ENCODE measurements at places on chromosomes 11 and 22.

GRCh38 chr11:62981743-62982142 is 3.0 kb downstream of the SLC22A6 start:
- no peak for DNase-seq

GRCh38 chr11:32071811-32072210 is 19.1 kb upstream of the RCN1 start:
- no peak for DNase-seq

- DNase-seq = no peak
Measured at GRCh38 chr22:47209547-47210023, 447.1 kb downstream of the TBC1D22A start.

- DNase-seq = no peak
Measured at GRCh38 chr11:114075891-114076441, 16.5 kb downstream of the ZBTB16 start.

DNA sequence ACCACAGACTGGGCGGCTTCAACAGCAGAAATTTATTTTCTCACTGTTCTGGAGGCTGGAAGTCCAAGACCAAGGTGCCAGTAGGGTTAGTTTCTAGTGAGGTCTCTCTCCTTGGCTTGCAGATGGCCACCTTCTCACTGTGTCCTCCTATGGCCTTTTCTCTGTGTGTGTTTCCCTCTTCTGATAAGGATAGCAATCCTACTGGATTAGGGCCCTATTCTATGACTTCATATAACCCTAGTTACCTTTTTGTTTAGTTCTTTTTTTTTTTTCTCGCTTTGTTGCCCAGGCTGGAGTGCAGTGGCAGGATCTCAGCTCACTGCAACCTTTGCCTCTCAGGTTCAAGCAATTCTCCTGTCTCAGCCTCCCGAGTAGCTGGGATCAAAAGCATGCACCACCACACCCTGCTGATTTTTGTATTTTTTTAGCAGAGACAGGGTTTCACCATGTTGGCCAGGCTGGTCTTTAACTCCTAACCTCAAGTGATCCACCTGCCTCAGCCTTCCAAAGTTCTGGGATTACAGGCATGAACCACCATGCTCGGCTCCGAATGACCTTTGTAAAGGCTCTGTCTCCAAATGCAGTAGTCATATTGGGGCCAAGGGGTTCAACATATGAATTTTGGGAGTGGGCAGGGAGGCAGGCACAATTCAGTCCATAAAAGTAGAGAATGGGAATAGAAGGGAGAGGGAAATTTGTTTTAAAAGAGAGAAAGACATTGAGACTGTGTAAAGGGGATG is 25.5 kb upstream of the NNMT start:
- DNase-seq = no peak

- DNase-seq = no peak
Measured at GRCh38 chr11:129790106-129790505, 25.5 kb upstream of the TMEM45B start.

DNA sequence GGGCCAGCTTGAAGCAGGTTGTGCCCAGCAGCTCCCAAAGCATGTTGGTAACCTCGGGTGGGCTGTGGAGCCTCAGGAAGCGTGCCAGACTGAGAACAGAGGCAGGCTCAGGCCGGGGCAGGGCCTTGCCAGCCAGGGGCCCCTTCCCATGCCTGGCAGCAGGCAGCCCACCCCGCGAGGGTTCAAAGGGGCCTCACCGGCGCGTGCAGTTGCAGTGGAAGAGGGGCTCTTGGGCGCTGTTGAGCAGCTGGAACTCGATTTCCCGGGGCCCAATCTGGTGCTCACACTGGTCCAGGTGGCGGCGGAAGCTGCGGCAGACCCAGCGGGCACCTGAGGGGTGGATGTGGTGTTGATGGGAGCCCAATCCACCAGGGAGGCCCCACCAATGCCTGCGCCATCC is 3.6 kb downstream of the PLA2G3 start:
- no peak for DNase-seq

- DNase-seq = no peak
Measured at GRCh38 chr22:35425971-35426800, 26.2 kb downstream of the MCM5 start.

DNA sequence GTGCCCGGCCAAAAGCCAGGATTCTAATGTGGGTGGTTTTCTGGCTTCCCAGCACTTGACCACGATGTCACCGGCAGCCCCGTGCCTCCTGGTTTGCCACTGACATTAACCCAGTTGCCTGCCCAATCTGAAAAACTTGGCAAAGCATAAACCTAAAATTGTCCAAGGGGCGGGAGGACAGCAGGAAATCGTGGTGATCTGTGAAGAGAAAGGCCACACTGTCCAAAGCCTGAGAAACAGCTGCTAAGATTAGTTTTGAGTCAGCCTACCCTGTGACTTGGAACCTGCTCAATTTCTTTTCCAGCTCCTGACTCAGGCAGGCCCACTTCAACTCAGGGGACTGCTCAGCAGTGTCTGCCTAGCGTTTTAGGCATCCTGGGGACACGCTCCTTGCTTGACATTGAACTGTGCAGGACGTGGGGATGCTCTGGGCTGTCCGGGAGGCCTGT is 8.2 kb upstream of the F2 start:
- no peak for DNase-seq

- DNase-seq = no peak
Measured at GRCh38 chr11:13343067-13343466, 65.5 kb downstream of the BMAL1 start.

- DNase-seq = no peak
Measured at GRCh38 chr11:8739309-8739793, 56.8 kb downstream of the RPL27A start.

- no peak for DNase-seq
Measured at GRCh38 chr11:19519912-19520641, 192.6 kb upstream of the NAV2 start.

GRCh38 chr22:44348971-44349560 is 36.3 kb upstream of the SHISAL1 start:
- no peak for DNase-seq

DNA sequence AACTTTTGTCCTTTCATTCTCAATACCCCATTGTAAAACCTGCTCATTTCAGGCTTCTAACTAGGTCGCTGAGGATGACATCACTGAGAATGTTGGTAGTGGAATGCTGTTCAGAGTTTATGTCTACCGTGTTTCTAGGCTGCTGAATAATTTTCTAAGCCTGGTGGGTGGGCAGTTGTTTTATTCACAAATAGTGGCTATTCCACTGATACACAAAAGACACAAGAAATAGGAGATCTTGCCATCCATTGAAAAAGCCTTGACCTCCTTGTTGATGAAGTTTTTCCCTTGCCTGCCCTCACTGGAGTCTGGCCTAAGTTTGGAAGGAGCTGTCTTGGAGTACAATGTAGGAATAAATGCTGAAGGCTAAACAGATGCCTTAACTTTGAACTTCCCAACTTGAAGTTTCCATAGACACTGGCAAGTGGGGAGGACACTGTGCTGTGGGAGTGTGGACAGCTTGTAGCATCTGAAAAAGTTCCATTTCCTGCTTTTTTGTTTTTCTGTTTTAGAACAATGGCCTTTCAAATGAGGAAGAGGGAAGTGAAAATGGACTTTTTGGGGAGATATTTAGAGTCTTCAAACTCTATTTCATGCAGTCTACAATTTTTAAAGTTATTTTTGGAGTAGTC is 59.2 kb downstream of the TRIM44 start:
- DNase-seq = no peak

DNA sequence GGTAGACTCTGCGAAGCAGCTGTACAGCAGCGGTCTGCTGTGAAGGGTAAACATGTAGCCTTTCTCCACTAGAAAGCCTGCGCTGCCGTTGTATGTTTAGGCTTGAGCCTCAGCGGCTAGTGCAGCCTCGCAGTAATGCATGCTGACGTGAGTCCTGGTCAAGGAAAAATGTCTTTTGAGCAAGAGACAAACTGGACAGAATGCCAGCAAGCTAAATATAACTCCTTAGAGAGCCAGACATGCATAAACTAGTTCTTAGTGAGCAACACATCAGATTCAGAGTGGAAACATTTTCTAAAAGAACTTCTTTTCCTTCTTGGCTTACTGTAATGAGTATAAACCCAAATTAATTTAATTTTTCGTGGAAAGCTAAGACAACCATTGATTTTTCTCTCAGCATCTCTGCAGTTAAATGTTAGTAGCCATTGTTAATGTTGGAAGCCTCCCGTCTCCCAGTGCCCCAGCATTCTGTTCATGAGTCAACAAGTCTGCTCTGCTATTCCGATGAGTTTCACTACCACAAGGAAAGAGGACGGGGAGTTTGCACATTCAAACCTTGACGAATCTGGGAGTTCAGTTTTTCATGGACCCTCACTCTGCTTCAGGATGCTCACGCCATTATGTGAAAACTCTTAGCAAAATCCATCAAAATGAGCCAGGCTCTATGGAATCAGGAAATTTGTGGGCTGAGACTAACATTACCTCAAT is 51.4 kb downstream of the JAM3 start:
- DNase-seq = no peak

DNA sequence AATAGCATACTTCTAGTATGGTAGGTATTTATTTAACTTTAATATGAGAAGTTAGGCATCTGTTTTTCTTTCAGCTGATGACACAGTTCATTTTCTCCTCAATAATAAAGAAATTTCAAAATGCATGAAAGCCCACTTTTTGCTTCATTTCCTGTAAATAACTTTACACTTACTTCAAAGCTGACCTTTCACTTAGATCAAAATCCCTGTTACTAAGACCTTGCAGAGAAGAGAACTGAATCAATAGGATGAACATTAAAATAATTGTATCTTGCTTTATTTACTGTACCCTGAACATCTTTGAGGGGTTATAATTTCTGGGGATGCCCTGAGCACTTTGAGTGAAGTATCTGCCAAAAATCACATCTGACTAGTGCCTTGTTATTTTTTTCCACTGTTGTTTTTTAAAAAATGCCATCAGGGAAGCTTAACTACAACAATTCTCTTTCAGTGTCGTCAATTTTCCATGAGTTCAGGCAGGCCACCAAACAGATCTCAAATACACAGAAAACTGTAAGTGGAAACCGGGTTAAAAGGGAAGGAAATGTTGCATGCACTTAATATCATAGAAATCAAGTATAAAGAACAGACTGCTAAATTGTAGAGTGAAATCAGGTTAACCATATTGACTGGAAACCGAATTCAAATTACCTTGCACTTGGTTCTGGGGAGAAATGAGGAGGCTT is 206.2 kb downstream of the MAML2 start:
- DNase-seq = no peak

GRCh38 chr22:39098576-39098975 is 1.5 kb downstream of the APOBEC3H start:
- DNase-seq = no peak

DNA sequence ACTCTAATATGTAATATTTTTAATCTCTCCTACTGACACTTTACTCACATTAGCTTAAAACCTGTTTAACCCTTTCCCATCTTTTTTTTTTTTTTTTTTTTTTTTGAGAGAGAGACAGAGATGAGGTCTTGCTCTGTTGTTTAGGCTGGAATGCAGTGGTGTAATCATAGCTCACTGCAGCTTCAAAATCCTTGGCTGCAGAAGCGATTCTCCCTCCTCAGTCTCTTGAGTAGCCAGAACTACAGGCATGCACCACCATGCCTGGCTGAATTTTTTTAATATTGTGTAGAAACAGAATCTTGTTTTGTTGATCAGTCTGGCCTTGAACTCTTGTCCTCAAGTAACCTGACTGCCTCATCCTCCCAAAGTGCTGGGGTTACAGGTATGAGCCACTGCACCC is 37.3 kb downstream of the PAMR1 start:
- no peak for DNase-seq

DNA sequence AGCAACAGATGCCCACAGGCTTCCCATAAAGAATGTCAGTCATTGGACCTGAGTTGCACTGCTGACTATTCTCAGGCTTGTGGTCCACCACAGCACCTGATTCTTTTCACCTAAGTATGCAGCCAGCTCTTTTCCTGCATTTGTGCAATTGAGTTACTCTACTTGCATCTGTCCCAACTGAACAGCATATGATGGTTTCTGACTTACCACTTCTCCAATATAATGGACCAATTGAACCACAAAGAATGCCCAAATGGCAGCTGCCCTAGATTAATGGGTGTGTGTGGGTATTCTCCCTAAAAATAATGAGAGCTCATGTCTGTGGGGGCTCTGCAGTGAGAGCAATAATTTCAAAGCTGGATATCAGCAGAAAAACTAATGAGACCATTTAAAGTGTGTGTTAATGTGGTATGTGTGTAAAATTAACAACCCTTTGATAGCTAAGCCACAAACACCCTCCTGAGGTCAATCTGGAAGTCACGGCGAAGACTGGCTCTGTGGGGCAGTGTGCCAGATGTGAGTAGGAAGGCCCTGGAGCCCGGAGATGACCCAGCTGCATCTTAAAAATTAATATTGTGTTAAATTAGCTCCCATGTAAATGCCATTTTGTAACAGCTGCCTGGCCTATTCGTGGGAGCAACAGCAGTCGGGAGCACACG is 43.8 kb downstream of the SC5D start:
- no peak for DNase-seq

GRCh38 chr11:3050386-3051195 is 6.6 kb downstream of the CARS1 start:
- DNase-seq = no peak

DNA sequence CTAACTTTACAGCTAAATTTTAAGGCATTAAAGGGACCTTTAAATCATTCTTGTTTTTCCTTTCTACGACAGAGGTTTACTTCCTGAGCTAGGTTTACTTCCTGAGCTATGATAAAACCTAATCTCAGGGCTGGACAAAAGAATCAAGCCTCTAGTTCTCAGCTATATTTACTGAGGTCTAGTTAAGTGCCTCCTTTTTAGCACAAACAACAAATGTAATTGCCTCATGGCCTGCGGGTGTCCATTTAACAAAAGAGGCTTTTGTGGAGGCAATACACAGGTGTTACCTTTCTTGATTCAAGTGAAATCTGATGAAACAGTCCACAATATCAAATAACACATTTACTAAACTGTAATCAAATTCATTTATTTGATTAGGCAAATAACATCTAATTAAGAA is 67.3 kb downstream of the IMMP1L start:
- DNase-seq = no peak

DNA sequence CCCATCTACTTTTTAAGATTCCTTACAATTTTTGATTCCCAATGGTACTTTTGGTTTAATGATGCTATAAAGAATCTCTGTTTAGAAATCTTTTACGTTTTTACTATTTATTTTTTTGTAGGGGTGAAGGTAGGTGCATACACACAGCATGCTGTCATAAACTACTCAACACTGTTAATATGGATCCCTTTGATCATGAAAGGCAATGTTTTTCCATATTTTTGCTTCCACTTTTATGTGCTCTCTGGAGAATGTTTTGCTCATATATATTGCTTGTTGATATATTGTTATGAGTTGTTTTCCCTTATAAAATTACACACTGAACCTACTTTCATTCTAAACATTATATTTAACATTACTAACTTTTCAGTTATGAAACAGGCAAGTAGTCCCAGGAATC is 123.6 kb upstream of the TP53AIP1 start:
- no peak for DNase-seq

- DNase-seq = no peak
Measured at GRCh38 chr11:43921561-43922294, 20.7 kb upstream of the C11orf96 start.

GRCh38 chr11:121047926-121048325 is 24.0 kb downstream of the TBCEL start:
- no peak for DNase-seq
